Activated T-cell treated with anti-CD3 and anti-CD28 coated beads for 4 hours (primary cell): ENCODE measurements at places on chromosomes 11 and 22.

- no peak for DNase-seq
Observed at GRCh38 chr22:44879301-44879680, 126.9 kb downstream of the ARHGAP8 start.

DNA sequence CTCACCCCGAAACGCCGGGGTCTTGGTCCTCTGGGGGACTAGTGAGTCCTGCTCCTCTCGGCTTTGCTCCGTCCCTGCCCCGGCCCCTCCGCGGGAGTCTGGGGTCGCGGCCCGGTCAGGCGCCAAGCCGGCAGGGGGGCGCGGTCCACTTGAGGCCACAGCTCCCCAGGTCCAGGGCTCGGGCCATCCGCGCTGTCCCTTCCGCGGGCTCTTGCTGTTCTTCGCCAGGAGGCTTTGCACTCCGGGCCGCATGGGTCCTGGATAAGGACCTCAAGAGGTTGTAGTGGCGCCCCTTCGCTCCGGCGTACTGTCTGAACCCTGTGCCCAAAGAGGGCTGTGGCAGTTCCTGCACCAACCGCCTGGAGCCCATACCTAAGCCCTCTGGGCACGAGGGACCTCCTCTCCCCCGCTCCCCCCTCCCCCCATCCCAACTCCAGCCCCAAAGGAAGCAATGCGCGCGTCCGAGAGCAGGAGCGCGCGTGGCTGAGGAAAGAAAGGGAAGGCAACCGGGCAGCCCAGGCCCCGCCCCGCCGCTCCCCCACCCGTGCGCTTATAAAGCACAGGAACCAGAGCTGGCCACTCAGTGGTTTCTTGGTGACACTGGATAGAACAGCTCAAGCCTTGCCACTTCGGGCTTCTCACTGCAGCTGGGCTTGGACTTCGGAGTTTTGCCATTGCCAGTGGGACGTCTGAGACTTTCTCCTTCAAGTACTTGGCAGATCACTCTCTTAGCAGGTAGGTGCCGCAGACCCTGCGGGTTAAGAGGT, at the start of gene ADM:
ADM (plus strand) TSS at position 579 of the 767 bp plus-strand sequence. CDS start 628 bp downstream, outside the sequence.
- DNase-seq, result no peak

- no peak for DNase-seq
Observed at GRCh38 chr11:69921128-69922014, 102.2 kb upstream of the FGF3 start.

- no peak for DNase-seq
Observed at GRCh38 chr22:29435236-29436136, 2.9 kb upstream of the RFPL1 start.

DNA sequence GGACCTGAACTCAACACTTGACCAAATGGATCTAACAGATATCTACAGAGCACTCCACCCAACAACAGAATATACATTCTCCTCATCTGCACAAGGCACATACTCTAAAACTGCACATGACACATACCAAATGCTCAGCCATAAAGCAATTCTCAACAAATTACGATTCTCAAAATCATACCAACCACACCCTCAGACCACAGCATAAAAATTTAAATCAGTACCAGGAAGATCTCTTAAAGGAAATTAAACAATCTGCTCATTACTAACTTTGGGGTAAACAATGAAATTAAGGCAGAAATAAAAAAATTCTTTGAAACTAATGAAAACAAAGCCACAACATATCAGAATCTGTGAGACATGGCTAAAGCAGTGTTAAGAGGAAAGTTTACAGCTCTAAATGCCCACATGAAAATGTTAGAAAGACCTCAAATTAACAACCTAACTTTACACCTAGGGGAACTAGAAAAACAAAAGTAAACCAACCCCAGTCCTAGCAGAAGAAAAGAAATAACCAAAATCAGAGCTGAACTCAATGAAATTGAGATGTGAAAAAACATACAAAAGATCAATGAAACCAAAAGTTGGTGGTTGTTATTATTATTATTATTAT, 37.2 kb downstream of the TMEM123 start:
- DNase-seq, result no peak

GRCh38 chr11:130829920-130830511, 86.3 kb downstream of the SNX19 start:
- no peak for DNase-seq

GRCh38 chr22:41247703-41248102, 7.0 kb upstream of the CHADL start:
- DNase-seq, result no peak

DNA sequence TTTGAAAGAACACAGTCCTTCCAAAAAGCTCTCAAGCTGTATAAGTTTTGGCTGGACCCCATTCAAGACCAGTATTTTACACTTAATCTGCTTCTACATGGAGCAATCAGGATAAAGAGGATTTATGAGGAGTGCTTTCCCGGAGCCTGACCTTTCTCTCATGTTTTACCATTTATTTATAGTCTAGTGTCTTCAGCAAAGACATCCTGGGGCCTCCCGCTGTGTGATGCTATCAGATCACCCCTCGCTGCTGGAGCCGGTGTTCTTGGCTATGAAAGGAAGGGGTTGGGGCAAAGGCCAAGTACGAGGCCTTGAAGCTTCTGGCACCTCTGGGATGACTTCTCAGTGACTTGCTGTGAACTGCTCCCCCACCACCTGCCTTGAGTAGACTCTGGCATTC, 189.6 kb downstream of the ADAMTS15 start:
- no peak for DNase-seq

DNA sequence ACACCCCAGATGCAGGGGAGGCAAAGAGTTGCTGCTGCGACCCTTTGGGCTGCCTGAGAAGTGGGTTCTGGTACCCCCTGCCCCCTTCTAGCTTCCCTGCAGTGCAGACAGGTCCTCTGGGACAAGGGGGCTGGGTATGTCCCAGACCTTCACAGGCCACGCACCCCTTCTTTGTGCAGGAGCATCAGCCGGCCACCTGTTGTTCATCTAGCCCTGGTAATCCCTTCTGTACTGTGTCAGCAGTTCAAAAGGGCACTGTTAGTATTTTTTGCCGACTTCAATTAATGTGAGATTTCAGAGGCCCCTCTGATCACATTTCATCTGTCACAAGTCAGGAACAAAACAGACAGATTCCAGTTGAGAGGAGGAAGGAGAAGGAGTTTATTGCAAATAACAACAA, 49.9 kb downstream of the ALX4 start:
- DNase-seq, result no peak

DNA sequence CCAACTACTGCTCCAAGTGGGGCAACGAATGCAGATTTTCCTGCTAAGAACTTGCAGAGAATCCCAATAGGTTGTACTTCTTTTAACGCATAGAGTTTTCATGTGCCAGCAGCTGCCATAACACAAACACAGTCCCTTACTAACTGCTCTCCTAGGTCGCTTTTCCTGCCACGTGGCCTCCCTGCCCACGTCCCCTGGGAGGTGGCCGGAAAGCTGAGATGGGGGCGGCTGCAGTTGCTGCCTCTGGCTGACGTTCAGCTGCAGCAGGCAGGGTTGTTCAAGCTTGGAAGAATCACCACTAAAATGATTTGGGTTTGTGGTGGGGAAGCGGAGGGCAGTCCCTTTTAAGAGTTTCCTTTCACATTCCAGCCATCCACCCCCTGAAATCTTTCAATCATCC, 39.3 kb downstream of the ZNF202 start:
- DNase-seq, result no peak

DNA sequence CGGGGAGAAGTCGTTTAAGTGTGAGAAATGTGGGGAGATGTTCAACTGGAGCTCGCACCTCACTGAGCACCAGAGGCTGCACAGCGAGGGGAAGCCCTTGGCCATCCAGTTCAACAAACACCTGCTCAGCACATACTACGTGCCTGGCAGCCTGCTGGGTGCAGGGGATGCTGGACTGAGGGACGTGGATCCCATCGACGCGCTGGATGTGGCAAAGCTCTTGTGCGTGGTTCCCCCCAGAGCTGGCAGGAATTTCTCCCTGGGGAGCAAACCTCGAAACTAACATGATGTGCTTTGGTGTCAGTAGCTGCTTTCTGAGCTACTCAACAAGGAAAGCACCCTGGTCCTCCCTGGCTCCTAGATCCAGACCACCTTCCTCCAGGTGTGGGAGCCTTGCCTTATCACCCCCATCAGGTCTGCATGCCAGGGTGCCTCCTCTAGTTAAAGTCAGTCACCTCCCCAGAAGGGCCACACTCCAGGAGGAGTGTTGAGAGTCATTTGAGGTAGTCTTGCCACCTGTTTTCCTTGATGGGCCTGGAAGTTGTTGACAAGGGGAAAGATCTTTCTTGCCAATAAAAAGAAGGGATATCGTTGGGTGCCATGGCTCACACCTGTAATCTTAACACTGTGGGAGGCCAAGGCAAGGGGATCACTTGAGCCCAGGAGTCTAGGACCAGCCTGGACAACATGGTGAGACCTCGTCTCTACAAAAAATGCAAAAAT, 12.9 kb downstream of the ZNF74 start:
- DNase-seq, result no peak

DNA sequence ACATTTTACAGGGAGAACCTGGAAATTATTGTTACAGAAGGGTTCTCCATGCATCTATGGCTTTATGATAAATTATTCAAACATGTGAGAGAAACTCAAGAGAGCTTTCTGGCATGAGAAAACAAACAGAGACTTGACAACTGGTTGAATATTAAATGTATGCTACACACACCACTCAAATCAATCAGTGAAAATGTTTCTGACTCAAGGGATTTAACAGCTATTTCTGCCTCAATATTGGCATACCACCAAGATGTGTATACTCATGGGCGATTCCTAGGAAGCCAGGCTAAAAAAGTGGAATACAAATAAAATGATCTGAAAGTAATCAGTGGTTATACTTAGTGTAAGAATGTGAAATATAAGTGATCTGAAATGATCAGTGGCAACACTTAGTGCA, 15.8 kb upstream of the OR51T1 start:
- no peak for DNase-seq

DNA sequence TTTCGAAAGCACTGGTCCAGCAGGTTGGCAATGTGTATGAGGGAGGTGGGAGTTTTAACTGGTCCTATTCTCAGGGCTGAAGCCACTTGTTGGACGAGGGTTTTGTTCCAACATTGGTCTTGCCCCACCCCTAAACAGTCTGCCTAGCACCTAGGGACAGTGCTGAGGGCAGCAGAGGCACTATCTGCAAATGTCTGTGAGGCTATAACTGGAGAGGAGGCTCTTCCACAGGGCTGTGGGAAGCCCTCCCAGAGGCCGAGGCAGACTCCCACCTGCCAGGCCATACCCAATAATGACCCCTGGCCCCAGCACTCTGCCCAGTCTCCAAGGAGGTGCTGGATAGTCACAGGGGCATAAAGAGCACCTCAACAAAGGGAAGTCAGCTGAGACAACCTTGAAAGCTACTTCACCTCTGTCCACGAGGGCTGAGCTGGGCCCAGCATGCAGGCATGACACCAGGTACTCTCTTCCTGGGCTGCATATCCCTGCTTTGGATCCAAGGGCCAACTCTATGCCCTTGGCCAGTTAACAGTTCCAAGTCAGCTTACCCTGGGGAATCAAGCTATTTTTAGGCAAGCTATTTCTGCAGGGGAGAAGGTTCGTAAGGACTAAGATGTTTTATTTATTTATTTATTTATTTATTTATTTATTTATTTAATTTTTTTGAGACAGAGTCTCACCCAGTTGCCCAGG, 40.2 kb upstream of the SLC25A1 start:
- DNase-seq, result no peak

GRCh38 chr11:69682681-69683326, 7.7 kb upstream of the LTO1 start:
- no peak for DNase-seq

DNA sequence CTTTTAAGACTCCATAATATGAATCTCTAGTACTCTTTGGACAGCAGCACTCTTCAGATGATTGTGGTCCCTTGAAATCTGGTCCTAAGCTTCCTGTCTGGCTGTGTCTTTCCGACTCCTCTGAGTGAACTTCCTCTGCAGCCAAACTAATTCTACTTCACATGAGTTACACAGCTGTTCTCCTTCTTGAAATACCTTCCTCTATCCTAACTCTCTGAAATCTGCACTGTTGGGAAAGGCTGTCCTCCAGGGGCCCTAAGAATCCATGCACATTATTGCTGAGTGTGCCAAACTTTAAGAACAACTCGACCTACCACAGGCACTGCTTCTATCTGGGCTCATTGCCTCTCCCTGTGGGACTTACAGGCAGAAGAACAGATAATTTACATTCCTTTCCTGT, 217.3 kb upstream of the ARHGAP42 start:
- DNase-seq, result no peak

- DNase-seq, result no peak
Observed at GRCh38 chr22:43554259-43554636, 142.4 kb downstream of the MPPED1 start.

- no peak for DNase-seq
Observed at GRCh38 chr11:26739366-26740073, 17.7 kb upstream of the SLC5A12 start.

- no peak for DNase-seq
Observed at GRCh38 chr11:12459865-12460444, 82.6 kb downstream of the PARVA start.

- DNase-seq, result no peak
Observed at GRCh38 chr11:60631944-60632343, 67.5 kb upstream of the MS4A8 start.

- DNase-seq, result no peak
Observed at GRCh38 chr22:47914481-47915097, 1152.1 kb downstream of the TBC1D22A start.

DNA sequence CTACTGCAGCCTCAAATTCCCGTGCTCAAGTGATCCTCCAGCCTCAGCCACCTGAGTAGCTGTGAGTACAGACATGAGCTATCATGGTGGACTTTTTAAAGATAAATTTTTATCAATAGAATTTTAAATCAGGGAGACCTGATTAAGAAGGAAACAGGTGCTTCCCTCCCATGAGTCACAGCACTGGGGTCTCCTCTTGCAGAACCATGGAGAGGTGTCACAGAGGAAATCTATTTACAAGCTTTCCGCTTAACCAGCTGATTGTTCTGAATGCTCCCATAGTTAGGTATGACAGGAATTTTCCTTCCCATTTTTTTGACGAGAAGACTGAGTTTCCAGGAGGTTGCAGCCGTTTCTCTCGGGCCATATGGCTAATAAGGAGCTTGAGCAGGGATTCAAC, 516.1 kb downstream of the MIAT start:
- DNase-seq, result no peak

- DNase-seq, result no peak
Observed at GRCh38 chr11:1263010-1263409, 40.1 kb downstream of the MUC5B start.

- DNase-seq, result no peak
Observed at GRCh38 chr11:73074319-73074718, 67.8 kb downstream of the FCHSD2 start.

DNA sequence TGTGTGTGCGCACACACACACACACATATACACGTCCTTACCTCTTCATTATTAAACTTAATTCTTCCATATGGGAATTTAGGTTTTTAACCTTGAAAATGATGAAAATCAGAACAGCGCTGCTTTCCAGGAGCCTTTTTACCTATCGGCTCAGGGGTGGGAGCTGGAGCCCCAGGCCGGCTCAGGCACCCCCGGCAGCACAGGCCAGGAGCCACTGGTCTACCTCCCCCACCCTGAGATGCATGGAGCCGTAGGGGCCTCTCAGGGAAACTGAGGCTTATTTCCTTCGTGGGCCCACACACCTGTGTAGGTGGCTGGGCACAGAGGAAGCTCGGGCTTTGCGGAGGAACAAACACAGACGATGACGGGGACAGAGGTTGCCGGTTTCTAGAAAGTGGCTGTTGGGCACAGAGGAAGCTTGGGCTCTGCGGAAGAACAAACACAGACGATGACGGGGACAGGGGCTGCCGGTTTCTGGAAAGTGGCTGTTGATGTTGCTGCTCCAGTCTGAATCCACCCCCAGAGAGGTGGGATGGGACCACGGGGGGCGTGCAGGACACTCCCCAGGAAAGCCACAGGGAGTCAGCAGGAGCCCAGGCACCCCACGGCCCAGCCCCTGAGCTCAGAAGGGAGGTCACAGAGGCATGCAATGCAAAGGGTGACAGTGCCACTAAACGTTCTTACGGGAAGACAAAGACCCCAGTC, 149.4 kb downstream of the BRD1 start:
- no peak for DNase-seq

GRCh38 chr22:47367993-47368945, 605.8 kb downstream of the TBC1D22A start:
- DNase-seq, result no peak
